ENCODE measurements at places on chromosomes 4 and X.

GRCh38 chr4:53532521-53532920 lies 58.8 kb downstream of the LNX1 start:
- DNase-seq = no peak

DNA sequence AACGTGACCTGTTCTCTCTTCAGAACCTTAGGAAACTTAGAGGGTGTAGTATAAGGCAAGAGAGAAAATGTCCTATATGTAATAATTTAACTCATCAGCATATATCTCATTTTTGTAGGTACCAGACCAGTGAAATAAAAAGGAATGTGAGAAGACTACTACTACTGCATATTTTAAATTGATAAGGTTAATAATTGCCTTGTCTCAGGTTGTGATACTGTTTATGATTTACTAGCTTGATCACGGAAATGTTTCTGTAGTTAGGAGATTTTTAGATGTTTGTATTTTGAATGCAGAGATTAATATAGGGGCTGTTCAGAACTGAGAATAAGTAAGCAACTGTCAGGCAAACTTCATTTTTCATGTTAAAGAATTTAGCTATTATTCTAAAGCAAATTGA lies 1563.4 kb downstream of the C4orf33 start:
- no peak for DNase-seq

- DNase-seq = no peak
Observed at GRCh38 chrX:13059637-13060499, 15.4 kb upstream of the FAM9C start.

DNA sequence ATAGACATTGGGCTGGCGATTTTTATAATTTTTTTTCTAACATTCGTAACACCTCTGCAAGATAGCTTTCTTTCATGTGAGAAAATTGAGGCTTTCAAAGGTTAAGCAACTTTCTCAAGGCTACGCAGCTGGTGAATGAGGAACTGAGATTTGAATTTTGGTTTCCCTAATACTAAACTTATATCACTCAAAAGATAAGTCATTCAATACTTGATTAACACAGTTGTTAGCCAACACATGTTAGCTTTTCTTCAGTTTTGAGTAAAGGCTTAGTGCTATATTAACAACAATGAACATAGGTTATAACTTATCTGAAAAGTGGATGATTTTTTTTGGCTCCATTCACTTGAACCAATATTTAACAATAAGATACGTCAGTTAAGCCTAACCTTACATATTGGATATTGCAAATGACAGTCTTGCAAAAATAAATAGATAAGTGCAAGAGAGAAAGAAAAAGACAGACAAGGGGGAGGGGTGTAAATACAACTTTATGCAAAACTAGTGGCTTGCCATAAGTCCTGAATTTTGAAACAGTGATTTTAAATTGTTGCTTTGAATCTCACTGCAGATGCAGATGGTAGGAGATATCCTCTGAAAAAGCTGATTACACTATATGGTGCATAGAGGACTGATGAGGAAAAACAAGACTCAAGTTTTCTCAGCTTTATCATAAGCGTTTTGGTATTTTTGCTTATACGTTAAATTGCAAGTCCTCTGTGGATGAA lies 11.1 kb upstream of the GPM6A start:
- no peak for DNase-seq

GRCh38 chrX:105753411-105753810 lies 68.9 kb upstream of the NRK start:
- DNase-seq = no peak

GRCh38 chr4:8732681-8733243 lies 138.9 kb downstream of the HMX1 start:
- no peak for DNase-seq

- no peak for DNase-seq
Observed at GRCh38 chr4:174575436-174575835, 53.1 kb upstream of the HPGD start.

- DNase-seq = no peak
Observed at GRCh38 chrX:134480061-134480460, 20.1 kb downstream of the HPRT1 start.

- DNase-seq = no peak
Observed at GRCh38 chrX:1598021-1598875, 6.8 kb downstream of the AKAP17A start.
